ENCODE measurements at places on chromosomes 3 and 15.

DNA sequence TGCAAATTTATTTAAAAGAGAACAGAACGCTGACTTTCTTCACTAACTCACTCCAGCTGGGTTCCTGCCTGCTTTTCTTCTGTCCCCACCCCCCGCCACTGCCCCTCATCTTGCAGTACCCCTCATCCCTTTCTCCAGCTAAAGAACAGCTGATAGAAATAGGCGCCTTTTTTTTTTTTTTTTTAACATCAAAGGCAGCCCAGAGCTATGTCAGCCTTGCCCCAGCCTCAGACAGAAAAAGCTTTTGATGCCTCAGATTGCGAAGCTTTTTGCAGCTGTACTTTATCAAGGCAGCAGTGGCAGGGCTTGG lies 1.8 kb downstream of the CADPS start:
- DNase-seq = no peak

DNA sequence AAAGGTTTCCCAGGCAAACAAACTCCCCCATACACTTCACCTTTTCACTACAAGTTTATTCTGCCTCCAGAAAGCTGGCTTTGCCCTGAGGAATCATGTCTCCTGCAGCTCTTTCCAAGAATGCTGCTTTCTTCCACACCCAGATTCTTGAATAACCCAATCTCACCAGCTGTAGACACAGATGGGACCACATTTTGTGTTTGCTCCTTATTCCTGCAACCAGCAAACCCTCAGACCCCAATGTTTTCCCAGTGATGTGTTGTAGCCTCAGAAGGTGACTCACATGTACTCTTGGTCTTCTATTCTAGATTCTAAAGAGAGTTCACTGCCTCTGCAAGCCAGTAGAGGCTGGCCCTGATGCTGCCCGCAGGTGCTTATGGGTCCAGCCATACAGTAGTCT lies 23.6 kb upstream of the TRIM59 start:
- no peak for DNase-seq

DNA sequence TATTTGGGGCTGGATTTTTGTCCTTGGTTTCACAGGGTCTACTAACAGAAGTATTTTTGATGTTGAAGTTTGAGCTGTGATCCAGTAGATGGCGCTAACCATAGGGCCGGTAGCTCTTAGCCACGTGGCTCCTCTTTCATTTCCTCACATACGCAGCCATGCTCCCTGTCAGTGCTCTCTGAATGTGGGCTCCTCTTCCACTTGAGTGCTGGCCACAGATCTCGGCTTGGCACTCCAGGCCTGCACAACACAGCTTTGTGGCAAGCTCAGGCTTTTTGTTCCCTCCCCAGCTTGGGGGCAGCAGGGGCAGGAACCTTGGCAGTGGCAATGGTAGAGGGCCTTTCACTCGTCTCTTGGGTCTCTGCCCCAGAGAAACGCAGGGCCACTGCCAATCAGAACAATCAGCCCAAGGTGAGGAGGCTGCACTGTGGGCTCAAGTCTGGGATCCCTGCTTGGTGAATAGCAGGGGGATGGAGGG lies 18.6 kb upstream of the DNAAF4 start:
- DNase-seq = no peak

- no peak for DNase-seq
Measured at GRCh38 chr3:94787734-94788270, 724.9 kb downstream of the NSUN3 start.

- no peak for DNase-seq
Measured at GRCh38 chr15:60137711-60138396, 133.7 kb downstream of the FOXB1 start.

DNA sequence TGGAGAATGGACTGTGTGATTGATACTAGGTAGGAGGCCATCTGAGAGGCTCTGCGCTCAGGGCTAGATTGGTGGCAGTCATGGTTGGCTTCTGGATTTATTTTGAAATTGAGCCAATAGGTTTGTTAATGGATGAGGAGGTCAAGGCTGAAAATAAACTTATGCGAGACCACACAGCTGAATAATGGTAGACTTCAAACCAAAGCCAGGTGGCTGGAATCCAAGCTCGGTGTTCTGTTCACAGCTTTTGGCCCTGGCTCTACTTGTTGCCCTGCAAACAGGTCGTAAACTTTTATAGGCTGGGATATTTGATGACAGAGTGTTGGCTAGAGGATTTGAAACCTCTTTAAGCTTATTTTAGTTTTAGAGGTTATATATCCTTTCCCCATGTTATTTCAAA lies 160.4 kb downstream of the CHL1 start:
- DNase-seq = no peak

DNA sequence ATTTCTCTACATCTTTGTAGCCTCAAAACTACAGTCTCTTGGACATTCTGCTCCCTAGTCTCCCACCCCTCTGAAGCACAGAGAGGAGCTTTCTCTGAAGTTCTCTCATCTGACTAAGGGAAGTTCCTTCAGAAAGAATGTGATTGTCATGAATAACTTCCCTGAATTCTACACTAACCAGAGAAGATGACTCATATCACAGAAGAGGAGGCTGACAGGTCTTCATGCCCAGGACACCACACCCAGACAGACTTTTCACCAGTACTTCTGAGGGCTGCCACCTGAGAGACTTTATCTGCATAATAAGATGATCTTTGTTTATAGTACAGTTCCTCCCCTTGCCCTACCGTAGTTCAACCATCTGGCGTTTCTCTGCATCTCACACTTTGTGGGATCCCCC lies 52.8 kb downstream of the CDIN1 start:
- DNase-seq = no peak

- DNase-seq = no peak
Measured at GRCh38 chr15:82536409-82537350, 3.6 kb downstream of the RPS17 start.

GRCh38 chr15:63288778-63289378 lies 11.5 kb downstream of the APH1B start:
- DNase-seq = peak; percentile 20

GRCh38 chr3:153911116-153911515 lies 210.1 kb upstream of the ARHGEF26 start:
- DNase-seq = no peak

DNA sequence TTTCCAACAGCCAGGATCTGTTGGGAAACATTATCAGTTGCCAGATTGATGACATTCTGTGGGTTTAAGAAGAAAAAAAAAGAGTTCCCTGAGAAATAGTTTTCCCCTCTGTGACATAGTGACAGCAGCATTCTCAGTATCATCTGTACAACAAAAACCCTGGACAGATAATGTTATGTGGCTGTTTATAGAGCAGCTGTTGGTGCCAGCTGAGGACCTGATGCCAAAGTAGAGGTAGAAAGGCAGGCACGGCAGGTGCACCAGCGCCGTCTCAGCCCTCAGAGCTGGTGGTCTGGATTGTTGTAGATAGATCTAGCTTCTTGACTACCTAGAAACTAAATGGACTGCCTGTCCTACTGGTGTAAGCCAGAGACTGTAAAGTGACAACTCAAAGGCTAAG lies 56.2 kb upstream of the FILIP1L start:
- DNase-seq = no peak

GRCh38 chr15:95559875-95560394 lies 770.6 kb upstream of the NR2F2 start:
- no peak for DNase-seq

DNA sequence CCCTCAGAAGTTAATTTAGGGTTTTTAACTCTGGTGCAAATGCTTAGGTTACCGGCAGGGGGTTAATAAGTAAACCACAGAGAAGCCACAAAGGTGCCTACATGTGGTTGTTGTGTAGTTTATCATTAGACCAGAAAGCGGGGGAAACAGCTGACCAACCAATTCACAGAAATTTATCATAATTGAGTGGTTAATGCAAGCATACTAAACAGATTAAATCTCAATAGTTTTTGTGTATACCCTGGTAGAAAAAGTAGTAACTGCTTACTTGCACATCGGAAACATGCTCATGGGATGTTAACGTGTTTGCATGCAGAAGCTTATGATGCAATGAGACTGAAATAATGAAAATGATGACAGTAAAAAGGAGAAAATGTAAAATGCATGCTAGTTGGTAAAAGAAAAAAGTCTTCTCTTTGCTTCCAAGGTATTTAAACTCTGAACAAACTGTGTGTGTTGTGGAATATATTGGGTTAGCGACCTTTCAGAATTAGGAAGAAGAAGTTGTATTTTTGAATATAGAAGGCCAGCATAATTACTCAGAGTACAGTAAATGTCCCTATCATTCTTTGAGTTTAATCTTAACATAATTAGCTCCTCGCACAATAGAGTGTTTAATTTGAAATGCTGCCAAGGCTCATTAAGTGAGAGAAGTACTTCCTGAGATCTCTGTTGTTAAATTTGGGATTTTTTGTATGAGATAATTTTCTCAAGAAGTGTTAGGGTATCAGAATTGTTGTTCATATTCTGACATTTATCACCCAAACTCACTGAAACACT lies 316.2 kb downstream of the PTPRG start:
- DNase-seq = no peak

DNA sequence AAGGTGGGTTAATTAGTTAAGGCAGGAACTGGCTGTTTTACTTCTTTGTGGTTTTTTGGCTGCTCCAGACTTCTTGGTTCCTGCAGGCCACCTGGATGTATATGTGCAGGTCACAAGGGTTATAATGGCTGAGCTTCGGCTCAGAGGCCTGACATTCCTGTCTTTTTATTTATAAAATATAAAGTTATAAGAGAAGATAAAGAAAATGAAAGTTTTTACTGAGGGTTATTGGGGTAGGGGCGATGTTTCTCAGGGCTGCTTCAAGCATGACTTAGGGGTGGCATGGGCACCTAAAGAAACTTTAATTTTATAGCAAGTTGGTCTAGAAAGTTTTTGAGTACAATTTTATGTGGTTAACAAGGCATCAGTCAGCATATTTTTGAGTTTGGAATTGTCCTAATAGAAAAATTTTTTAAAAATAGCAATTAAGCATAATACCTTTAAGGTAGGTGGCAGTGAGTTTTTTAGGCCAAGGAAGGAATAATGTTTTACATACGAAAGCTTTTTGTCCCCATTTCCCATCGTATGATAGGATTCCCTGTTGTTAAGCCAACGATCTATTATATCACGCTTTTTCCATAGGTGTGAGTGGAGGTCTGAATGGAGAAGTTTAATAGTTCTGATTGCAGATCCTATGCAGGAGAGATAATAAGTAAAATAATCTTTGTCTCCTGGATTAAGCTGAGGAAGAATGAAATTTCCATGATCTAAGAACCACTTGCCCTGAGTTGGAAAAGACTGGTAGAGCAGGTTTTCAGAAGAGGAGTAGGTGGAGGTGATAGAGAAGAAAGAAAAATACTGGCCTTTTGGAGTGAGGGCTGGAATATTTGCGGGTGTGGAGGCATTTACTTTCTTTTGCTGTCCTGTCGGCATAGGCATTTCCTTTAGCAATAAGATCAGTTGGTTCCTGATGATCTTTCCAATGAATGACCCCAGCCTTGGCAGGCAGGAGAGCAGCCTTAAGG lies 10.1 kb downstream of the STRIT1 start:
- no peak for DNase-seq

DNA sequence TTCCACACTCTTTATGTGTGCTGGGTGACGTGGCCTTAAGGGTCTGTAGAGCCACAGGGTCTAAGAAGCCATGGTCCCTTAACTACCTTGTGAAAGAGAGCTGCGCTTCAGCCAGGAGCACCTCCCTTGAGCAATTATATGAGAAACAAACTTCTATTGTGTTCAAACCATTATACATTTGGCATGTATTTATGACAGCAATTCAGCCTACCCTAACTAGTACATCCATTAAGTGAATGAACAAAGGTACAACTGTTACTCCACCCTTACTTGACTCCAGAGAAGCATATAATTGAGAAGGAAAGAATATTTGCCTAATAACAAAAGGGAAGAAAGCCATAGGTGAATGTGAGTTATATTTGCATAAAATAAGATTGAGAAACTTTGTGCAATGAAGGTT lies 69.8 kb upstream of the BOC start:
- no peak for DNase-seq

GRCh38 chr3:59774000-59774399 lies 724.2 kb upstream of the CFAP20DC start:
- DNase-seq = no peak

- no peak for DNase-seq
Measured at GRCh38 chr15:40501487-40501886, 30.7 kb downstream of the CHST14 start.

- DNase-seq = no peak
Measured at GRCh38 chr15:92877416-92877815, 22.7 kb upstream of the CHD2 start.

GRCh38 chr15:78265752-78266224 lies 1.4 kb downstream of the DNAJA4 start:
- DNase-seq = no peak

DNA sequence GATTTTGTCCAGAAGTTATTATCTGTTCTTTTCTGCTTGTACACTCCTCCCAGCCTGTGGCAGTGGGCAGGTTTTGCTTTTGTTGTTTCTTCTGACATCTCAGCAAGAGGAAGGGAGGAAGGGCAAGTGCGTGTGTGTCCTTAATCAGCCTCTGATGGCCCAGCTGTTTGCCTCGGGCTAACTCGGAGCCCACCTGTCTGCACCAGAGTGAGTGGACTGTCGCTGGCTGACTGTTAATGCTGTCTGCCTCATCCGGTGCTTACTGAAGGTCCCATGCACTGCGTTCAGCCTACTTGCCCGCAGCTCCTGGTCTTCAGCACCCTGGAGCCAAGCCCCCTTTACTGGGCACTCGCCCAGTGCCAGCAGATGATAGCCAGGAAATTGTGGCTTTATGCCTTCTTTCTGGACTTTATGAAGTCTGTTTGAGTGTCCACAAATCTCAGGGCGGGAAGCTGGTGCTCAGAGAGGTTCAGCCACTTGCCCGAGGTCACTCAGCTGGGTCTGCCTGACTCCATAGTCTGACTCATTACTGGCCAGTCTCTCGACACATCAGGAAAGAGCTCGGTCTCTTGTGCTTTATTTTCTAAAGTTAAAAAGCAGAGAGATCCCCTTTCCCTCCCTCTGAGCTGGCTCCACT lies 89.5 kb downstream of the CHRNA7 start:
- no peak for DNase-seq

- DNase-seq = no peak
Measured at GRCh38 chr15:76987896-76988860, 6.7 kb upstream of the PSTPIP1 start.
